ENCODE measurements at places on chromosomes 11 and 22.
A peak's percentile ranks its signal among the peaks of the same experiment; 100 is the strongest.

- DNase-seq, result no peak
Observed at GRCh38 chr11:1652026-1652425, 22.5 kb downstream of the KRTAP5-5 start.

- peak; percentile 89 for DNase-seq
Observed at GRCh38 chr11:22466809-22467208, 128.6 kb downstream of the SLC17A6 start.

- DNase-seq, result no peak
Observed at GRCh38 chr11:68666849-68667248, 17.5 kb upstream of the GAL start.

GRCh38 chr22:23119494-23120414, 22.0 kb downstream of the RSPH14 start:
- no peak for DNase-seq

DNA sequence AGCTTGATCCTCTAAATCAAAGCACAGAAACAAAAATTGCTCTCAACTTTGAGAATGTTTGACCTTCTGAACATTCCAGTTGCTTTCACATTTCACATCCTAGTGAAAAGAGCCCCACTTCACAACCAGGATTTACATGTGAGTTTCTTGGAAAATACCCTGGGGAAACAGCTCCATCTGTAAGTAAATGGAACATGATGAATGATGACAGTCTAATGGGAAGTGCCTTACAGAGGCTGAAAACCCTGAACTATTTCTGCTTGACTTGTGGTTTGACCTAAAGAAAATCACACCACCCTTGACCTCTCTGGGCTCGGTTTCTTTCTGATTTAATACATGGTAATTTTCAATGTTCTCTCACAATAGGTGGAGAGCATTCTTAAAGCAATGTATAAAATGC, 499.4 kb upstream of the API5 start:
- no peak for DNase-seq

GRCh38 chr11:134045799-134046635, 22.9 kb upstream of the JAM3 start:
- DNase-seq, result no peak

DNA sequence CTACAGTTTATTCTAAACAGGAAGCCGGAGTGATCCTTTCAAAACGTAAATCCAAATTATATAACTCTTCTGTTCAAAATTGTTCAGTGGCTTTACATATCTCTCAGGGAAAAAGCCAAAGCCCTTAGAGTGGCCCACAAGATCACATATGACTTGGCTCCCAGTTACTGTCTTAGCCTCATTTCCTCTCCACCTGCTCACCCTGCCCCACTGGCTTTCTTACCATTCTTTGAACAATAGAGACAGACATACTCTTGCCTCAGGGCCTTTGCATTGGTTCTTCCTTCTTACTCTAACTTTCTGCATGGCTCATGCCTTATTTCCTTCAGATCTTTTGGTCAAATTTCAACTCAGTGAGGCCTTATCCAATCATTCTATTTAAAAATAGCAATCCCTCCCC, 52.1 kb downstream of the STIM1 start:
- no peak for DNase-seq

- no peak for DNase-seq
Observed at GRCh38 chr11:119315131-119316015, 1.6 kb downstream of the MCAM start.

DNA sequence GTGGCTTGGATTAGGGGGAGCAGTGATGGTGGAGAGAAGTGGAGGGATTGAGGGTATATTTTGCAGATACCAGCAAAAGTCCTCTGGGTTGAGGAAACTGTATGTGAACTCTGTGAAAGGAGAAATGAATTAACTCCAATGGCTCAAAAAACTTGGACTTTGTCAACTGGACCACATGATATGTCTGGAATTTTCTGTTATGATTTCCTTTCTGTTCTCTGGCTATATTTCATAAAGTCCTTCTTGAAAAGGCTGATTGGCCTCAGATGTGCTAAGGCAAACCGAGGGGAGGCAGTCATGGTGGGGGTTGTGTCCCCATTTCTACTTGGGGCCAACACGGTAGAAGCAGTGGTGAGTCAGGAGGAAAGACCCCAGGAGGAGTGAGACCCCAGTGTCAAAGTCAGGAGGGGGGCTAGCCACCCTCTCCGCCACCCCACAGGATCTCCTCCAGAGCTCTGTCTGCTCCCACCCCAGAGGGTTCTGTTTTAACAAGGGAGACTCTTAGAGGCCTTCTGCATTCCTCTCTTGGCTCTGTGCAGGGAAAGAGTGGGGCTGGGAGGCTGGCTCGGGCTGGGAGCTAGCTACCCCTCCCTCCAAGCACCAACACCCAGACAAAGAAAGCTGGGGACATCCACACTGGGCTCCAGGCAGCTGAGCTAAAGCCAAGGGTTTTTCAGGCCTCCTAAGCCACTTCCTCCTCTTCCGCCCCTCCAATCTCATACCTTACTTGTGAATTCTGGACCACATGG, 13.8 kb downstream of the CHRDL2 start:
- no peak for DNase-seq
